Uterine smooth muscle cell (primary cell): ENCODE measurements at places on chromosomes 4 and X. TPM values are rescaled to one million over a fixed set of nuclear protein-coding genes. Genes with fewer than 3 reads are reported as not detected.

BMP3 gene
- under 0.01 TPM in 2 replicates for total RNA-seq

ELF4 gene
- 9.7 and 10.4 TPM in 2 replicates for total RNA-seq

FDCSP gene
- not detected in 2 replicates for total RNA-seq

PNMA5 gene
- total RNA-seq, result not detected in 2 replicates
